ENCODE measurements at places on chromosomes 3 and 15.
A peak's percentile ranks its signal among the peaks of the same experiment; 100 is the strongest.

GRCh38 chr3:38536671-38537070, 40.5 kb downstream of the EXOG start:
- no peak for DNase-seq

- no peak for DNase-seq
These were observed 35.9 kb downstream of the PRKCI start for GRCh38 chr3:170258105-170258487.

DNA sequence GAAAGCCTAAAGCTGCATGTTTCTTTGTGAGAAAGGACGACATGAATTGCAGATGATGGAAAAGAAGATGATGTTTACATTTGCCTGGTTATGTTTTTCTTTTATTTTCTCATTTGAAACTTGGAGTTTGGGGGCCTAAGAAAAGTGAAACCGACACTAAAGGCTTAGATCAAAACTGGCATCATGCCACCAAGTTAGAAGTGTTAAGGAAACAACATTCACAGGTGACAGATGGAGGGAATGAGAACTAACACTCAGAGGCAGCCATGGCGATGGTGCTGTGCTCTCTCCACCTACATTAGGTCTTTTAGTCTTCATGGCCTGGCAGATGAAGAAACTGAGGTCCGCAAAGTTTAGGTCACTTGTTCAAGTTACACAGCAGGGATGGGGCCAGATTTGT, 923.6 kb downstream of the TUSC7 start:
- DNase-seq, result no peak

DNA sequence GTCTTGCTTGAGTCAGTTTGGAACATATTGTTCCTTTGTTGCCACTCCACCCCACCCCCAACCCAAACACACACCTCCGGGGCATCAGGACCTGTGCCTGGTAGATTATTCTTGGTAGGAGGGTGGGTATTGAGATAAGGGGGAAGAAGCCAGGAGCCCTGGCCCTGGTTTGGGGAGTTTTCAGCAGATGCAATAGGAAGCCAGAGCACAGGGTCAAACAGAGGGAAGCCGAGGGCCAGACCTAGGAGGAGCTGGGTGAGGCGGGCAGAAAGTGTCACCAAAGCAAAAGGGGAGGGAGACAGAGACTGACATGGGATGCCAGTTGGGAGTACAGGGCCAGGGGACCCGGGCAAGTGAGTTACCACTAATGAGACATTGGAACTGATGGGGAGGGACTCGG, 163.1 kb downstream of the RPLP1 start:
- no peak for DNase-seq

DNA sequence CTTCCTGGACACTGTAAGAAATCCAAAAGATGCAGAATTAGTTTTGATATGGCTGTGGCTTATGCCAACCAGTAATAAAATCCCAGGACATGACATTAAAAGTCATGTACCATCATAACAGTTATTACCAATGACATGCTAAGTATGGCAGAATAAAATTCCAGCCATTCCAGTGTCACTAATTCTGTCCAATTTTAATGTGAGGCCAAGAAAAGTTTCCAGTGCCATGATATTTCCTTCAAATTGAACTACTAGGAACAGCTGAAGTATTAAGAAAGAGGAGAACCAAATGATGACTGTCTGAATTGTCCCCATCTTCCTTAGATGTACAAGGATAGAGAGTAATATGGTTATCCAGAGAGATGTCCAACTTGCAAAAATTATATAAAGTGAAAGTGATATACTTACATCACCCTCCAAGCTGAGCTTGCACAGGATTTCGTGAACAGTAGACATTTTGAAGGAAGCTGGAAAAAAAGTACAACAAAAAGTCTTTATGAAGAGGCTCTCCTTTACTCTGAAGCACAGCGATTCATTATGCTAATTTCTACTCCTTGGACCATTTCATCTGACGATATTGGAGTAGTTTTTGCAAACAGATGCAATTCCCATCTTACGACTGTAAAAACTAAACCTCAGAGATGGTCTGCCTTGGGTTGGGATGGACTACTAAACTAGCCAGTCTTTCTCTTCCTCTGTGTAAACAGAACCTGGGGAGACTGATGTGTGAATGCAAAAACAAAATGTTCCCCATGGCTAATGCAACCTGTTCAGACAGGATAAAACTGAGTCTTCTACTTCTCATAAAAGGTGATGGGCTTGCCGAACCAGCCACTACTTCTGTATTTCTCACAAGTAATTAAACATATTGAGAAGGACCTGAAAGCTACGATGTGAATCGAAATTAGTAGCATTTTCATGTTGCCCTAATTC, 11.9 kb downstream of the ANXA2 start:
- no peak for DNase-seq

DNA sequence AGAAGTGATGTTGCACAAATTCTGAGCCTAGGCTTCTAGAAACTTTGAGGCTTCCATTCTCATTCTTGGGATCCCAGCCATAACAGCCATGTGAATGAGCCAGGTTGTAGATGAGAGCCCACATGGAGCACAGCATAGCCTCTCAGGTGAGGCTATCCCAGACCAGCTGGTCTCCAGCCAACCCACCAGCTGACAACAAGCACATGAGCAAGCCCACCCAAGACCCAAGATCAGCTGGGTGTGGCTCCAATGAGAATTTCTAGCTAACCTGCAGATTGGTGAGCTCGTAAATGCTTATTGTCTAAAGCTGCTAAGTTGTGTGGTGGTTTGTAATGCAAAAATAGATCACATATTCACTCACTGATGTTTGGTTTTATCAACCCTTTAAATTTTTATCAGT, 14.4 kb downstream of the KY start:
- no peak for DNase-seq

DNA sequence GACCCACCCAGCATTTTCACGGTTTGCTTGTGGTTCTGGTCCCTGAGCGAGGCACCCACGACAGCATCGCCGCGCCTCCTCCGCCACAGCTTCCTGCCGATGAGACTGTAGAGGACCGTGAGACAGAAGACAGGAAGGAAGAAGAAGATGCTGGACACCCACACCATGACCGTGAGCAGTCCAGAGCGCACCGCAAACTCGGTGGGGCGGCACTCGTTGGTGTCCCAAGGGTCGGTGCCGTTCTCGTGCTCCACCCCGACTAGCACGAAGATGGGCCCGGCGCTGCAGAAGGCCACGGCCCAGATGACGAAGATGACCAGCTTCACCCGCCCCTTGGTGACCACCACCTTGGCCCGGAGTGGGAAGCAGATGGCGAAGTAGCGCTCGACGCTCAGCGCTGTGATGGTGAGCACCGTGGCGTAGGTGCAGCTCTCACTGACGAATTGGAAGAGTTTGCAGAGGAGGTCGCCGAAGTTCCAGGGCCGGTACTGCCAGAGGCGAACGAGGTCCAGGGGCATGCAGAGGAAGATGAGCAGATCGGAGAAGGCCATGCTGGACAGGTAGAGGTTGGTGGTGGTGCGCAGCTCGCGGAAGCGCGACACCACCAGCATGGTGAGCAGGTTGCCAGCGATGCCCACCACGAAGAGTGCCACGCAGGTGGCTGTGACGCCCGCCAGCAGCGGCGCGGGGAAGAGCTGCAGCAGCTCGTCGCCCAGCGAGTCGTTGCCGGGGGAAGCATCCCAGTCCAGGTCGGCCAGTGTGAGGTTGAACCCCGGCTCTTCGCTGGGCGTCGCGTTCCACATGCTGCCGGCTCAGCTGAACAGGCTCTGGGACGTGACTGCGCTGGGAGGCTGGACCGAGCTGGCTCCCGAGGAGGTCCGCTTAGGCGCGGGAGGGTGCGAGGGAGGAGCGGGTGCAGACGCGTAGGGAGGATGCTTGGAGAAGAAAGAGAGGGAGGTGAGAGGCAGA, at the start of gene GHSR:
Gene GHSR, minus strand, starts transcription at position 846 of the 969 bp plus-strand sequence. Its CDS starts 43 bp downstream, at position 803.
- no peak for DNase-seq

DNA sequence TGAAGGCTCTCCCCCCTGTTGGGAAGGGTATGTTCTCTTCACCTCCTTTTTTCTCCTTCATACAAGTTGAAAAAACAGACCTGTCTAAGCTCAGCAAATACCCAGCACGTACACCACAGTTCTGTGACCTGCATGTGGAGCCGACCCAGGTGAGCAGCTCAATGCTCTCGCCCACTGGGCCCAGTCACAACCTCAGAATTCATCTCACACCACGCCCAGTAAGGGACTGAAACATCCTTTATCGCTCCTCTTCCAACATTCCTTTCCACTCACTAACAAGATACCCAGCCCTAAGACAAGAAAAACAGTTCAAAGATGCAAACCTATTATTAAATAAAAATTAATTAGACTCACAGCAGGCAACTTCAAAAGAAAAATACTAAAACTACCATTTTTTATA, 68.9 kb downstream of the FOXP1 start:
- DNase-seq, result no peak

- DNase-seq, result no peak
These were observed 2.1 kb downstream of the ZFAND6 start for GRCh38 chr15:80061582-80061981.

DNA sequence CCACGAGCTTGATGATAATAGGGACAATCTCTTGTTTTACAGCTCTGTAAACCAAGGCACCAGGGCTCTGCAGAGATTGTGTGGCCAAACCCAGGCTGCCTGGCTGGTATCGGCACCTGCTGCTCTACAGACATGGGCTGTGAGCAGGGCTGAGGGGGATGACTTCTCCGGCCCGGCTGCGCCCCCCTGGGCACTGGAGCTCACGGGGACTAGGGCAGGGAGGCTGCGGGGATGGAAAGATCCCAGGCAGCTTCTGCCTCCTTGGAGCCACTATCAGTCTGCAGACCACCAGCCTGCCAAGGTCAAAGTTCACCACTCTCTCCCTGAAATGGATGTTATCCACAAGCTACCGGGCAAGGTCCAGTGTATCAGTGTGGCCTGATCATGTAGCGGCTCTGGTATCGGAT, 22.0 kb upstream of the PIGZ start:
- DNase-seq, result no peak

DNA sequence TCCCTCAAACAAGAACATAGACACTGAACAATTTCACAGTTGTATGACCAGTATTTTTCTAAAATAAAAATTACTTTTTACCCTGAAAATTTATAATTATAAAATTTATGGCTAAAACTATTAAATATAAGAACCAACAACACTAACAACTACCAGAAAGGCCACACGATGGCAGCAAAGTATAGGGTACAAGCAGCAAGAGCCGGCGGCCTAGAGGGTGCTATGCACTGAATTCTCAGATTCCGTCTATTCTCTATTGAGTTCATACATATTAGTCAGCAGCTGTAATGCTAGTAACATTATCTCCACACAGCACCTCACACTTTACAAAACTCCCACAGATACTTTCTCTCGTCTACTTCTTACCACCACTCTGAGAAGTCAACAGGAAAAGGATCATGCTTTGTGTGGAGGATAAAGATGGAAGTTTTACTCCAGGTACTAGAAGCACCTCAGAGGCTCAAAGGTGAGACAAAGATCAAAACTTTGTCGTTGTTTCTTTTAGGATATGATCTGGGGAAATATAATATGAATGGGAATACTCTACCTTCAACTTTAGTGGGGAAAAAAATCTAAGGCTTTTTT, 160.5 kb downstream of the FGF12 start:
- no peak for DNase-seq

- DNase-seq, result peak; percentile 39
These were observed 12.0 kb downstream of the MRPL46 start for GRCh38 chr15:88454867-88455810.

DNA sequence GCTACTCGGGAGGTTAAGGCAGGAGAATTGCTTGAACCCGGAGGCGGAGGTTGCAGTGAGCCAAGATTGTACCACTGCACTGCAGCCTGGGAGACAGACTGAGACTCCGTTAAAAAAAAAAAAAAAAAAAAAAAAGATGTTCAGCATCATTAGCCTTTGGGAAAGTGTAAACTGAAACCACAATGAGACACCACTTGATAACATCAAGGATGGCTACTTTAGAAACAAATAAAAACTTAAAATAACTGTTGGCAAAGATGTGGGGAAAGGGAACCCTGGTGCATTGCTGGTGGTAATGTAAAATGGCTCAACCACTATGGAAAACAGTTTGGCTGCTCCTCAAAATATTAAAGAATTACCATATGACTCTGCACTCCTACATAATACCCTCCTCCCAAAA, 1.9 kb downstream of the LEO1 start:
- no peak for DNase-seq

DNA sequence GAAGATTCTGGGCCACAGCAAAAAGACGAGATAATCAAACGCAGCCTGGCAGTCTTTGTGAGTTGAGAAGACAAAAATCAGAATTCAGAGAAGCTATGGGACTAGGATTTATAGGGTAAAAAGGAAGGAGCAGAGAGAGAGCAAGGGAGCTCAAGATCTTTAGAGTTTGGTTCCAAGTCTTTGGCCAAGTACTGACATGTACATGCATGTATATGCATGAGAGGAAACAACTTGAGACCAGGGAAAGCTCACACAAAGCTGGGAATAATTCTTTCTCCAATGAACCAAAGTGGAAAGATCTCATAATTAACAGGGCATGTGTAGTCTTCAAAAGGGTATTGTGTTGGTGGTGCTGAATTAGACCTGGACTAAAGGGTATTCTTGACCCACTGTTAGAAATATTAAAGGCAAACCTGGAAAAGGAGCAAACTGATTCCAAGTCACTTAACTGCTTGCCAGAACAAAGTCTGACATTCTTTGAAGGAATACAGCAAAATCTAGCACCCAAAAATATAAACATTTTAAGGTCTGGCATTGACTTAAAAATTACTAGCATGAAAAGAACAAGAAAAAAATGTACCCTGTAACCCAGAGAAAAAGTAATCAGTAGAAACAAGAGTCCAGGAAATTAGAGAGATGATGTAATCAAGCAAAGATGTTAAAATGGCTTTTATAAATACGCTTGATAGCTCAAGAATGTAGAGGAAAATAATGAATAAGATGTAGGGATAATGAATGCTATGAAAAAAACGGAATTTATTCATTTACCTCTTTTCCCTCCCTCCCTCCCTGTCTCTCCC, 226.0 kb upstream of the CGNL1 start:
- no peak for DNase-seq
